Stimulated activated CD8-positive, alpha-beta memory T cell treated with anti-CD3 and anti-CD28 coated beads, Interleukin-15, amount 100 ng/mL, for 4 hours (primary cell): ENCODE measurements at places on chromosomes 16 and 17.

DNA sequence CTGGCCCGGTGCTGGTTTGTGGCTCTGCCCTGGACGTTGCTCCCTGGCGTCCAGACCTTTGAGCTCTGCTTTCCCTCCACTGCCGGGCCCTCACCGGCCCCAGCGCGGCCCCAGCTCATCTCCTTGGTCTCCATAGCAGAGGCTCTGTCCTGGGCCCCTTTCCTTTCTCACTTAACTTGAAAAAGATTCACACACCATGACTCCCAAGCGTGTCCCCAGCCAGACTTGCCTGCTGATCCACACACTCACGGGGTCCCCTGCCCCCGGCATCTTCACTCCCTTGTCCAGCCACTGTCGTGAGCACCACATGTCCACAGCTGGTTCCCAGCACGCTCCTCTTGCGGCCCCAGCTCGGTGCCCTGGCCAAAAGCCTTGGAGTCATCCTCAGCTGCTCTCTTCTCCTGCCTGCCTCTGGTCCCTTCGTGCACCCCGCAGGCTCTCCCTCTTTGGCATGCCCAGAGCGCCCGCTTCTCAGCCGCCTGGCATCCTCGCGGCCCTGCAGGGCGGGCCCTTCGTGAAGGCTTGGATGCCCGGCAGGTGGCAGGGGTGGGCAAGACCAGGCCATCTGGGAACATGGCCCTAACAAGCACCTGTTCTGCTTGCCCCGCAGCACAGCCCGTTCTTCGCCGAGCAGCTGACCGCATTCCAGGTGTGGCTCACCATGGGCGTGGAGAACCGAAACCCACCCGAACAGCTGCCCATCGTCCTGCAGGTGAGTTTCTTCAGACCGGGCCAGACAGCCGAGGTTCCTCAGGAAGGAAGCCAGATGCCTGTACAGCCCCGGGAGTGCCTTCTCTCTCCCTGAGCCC lies 145.6 kb upstream of the CHMP6 start:
- DNase-seq = no peak

GRCh38 chr16:83803811-83804210 lies 4.0 kb upstream of the HSBP1 start:
- no peak for DNase-seq

GRCh38 chr17:73646409-73647300 lies 2.4 kb upstream of the SDK2 start:
- no peak for DNase-seq

GRCh38 chr17:79749156-79749815 lies 18.5 kb downstream of the ENPP7 start:
- DNase-seq = no peak

- DNase-seq = no peak
Measured at GRCh38 chr17:58316260-58316960, 12.2 kb downstream of the TSPOAP1 start.

GRCh38 chr17:56351675-56352074 lies 198.4 kb downstream of the ANKFN1 start:
- no peak for DNase-seq

- no peak for DNase-seq
Measured at GRCh38 chr17:55334285-55334684, 69.5 kb downstream of the HLF start.

DNA sequence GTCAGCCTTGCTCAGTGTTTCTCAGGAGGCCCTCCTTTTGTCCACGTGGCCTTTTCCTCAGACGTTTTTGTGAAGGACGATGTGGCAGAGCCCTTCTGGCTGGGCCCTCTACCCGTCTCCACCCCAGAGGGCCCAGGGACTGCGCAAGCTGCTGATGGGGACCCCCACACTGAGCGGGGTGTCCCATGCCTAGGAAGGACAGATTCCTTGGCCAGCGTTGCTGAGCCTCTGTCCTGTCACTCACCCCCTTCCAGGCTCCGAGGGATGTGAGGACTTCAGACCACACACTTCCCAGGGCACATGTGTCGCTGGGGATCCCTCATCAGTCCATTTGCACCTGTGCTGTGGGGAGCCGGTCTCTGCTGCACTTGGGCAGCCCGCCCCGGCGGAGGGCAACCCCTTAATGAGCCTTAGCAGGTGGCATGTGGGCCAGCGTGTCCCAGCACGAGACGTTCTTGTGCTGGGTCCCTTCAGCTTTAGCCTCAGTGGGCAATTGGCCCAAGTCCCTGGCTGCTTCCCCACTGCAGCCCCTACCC lies 48.3 kb downstream of the NT5M start:
- DNase-seq = no peak

DNA sequence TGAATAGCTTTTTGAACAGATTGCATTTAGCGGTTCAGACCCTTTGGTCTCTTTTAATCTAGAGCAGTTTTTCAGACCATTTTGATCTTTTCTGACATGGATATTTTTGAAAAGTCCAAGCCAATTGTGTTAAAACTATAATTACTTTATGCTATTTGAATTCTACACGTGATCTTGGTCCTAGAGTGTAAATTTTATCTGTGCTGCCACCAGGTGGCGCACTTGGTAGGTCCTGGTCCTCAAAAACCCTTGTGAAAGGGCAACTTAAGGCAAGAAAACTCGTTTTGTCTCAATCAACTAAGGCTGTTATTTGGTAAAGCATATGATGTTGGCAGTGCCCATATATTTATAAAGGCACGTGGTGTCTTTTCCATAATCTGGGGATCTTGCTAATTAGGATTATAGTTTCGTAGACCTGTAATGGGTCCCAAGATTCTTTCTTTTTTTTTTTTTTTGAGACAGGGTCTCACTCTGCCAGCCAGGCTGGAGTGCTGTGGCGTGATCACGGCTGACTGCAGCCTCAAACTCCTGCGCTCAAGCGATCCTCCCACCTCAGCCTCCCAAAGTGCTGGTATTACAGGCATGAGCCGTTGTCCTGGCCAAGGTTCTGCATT lies 43.9 kb upstream of the TEX2 start:
- DNase-seq = peak; percentile 23

- no peak for DNase-seq
Measured at GRCh38 chr17:8894673-8895578, 27.5 kb upstream of the PIK3R6 start.

- no peak for DNase-seq
Measured at GRCh38 chr17:60923000-60923399, 245.3 kb downstream of the BCAS3 start.

DNA sequence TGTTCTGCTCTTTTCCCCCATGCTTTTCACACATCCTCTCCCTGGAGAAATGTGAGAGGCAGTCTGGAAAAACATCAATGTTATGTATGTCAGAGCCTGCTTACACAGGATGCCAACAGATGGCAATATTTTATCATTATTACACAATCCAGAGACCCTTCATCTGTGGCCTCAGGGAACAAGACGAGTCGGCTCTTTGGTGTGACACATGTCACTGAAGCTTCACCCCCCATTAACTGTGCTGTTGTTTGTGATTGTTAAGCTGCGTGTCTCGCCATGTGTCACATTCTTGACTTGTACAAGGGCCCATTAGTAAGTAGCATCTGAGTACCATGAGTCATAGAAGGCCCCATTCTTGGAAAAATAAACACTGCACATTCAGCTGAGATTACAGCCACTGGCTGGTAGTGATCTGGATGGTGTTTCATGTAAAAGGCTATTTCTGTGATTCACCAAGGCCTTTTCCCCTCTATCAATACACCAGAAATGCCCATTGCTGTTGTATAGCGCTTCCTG lies 682.1 kb upstream of the SOX9 start:
- no peak for DNase-seq

GRCh38 chr17:2709183-2709661 lies 2.3 kb downstream of the CLUH start:
- DNase-seq = no peak

- DNase-seq = no peak
Measured at GRCh38 chr16:5056352-5056751, 9.4 kb downstream of the C16orf89 start.

- no peak for DNase-seq
Measured at GRCh38 chr16:11585460-11586377, 1.0 kb downstream of the LITAF start.

- no peak for DNase-seq
Measured at GRCh38 chr17:29505836-29506235, 61.0 kb downstream of the ABHD15 start.

DNA sequence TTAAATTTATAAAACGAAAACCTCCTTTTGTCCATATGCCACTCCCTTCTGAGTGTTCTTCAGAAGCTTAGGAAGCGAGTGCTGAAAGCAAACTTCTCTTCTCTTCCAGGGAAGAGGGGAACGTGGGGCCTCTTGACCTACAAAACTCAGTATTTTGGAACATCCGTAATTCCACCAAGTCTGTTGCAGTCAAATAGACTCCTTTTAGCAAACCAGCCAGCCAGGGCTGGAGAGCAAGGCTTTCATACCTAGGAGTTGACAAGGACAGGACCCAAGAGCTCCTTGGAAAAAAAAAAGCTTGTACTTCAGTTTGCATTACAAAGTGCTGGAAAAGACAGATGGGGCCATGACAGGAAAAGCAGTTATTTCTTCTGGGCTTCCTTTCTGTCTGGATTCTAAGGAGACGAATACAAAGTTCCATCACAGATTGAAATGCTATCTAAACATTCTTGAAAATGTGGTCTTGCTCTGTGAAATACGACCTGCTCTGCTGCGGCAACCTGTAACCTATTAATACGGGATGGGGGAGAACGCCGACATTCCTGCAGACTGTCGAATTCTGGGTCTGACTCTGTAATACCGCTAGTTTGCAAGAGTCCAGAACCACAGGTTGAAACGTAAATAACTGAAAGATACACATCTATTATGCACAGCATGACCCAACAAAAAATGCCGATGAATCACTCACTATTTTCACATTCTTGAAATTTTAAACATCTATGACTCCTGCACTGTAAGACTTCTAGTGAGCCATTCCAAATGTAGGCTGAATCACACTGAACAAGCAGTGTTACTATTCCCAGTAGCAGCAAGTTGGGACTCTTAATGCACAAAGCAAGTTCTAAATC lies 20.6 kb downstream of the VPS53 start:
- no peak for DNase-seq

GRCh38 chr16:17166095-17166494 lies 304.7 kb downstream of the XYLT1 start:
- DNase-seq = no peak

DNA sequence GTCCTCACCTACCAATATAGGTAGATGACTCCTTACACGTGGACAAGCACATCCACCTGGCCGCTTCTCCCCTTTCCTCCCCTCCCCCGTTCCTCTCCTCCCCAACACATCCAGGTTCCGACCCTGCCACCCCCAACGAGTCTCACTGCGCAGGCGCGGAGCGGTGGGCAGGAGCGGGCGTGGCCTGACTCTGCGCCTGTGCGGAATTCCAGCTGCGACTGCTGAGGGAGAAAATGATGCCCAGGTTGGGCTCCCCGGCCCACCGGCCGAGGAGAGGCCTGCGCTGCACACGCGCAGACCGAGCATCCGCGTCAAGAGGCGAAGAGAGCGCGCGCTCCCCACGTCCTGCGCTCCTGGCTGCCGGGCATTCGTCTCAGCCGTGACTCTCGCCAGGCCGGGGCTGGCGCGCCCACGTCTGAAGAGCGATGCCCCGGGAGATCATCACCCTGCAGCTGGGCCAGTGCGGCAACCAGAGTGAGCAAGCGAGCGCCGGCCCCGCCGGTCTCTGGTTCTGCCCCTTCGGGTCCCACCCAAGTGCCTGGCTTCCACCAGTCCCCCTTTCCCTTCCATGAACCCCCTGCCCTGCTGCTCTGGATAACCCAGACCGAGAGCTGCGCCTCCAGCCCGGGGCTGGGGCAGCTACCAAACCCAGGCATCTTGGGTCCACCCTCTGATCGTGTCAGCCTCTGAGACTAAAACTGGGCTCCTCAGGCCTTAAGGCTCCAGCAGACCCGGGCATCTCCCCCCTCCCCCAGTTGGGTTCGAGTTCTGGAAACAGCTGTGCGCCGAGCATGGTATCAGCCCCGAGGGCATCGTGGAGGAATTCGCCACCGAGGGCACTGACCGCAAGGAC lies at the start of gene TUBG2:
Gene TUBG2, plus strand, starts transcription at position 206 of the 853 bp plus-strand sequence. Its CDS starts 220 bp downstream, at position 426.
- peak; percentile 61 for DNase-seq

DNA sequence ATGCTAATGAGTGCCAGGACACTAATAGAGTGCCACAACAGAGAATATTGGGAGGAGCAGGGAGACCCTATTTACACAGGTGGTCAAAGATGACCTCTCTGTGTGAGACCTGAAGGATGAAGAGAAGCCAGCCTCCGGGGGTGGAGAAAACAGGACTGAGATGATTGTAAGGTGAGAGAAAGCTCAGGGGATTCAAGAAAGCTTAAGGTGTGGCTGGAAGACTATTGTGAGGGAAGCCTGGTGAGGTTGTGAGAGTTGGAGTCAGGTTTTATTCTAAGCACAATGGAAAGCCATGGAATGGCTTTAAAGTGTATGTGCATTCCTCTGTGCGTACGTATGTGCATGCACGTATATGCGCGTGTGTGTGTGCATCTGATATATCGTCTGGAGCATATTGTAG lies 10.4 kb upstream of the MARCHF10 start:
- DNase-seq = no peak

DNA sequence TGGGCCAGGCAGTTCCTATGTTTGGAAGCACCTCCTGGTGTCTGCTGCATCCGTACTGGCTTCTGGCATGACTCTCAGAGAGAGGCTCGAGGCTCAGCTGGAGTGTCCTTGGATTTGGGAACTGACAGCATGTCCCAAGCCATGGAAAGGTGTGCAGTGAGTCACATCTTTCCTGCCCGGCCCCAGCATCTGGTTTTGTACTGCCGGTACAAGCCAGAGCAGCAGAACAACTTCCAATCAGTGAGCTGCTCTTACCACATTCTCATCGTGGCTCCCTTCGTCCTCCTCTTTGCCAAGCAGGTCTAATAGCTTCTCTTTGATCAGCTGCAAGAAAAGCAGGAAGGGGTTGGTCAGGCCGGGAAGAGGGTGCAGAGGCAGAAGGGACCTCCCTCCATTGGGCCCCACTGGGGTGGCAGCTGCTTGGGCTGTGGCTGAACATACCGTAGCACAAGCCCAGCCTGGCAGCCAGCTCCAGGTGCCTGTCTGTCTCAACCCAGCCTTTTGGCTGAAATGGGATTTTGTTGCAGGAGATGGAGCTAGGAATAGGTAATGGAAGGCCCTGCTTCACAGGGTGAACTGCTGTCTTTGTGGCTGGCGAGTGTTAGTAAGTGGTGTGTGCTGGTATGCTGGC lies 24.2 kb downstream of the SPACA3 start:
- DNase-seq = no peak

DNA sequence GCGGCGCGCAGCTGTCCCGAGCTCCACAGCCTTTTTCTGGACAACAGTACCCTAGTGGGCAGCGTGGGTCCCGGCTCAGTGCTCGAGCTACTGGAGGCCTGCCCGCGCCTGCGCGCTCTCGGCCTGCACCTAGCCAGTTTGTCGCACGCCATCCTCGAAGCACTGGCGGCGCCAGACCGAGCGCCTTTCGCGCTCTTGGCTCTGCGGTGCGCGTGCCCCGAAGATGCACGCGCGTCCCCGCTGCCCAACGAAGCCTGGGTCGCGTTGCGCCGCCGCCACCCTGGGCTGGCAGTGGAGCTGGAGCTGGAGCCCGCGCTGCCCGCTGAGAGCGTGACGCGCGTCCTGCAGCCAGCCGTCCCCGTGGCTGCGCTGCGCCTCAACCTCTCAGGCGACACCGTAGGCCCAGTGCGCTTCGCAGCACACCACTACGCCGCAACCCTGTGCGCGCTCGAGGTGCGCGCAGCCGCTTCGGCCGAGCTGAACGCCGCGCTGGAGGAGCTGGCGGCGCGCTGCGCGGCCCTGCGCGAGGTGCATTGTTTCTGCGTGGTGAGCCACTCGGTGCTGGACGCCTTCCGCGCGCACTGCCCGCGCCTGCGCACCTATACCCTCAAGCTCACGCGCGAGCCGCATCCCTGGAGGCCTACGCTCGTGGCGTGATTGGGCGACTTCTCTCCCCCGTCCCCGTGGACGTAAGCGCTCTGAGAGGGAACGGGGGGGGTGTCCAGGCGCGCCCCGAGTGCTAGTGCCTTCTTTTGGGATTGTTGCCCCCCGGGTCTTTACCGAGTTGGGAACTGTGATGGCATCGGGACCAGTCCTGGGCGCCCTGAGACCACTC lies 1.2 kb upstream of the HSF4 start:
- DNase-seq = no peak

- no peak for DNase-seq
Measured at GRCh38 chr17:77120868-77121267, 19.9 kb upstream of the SEC14L1 start.
